ENCODE measurements at places on chromosomes 16 and 17.

DNA sequence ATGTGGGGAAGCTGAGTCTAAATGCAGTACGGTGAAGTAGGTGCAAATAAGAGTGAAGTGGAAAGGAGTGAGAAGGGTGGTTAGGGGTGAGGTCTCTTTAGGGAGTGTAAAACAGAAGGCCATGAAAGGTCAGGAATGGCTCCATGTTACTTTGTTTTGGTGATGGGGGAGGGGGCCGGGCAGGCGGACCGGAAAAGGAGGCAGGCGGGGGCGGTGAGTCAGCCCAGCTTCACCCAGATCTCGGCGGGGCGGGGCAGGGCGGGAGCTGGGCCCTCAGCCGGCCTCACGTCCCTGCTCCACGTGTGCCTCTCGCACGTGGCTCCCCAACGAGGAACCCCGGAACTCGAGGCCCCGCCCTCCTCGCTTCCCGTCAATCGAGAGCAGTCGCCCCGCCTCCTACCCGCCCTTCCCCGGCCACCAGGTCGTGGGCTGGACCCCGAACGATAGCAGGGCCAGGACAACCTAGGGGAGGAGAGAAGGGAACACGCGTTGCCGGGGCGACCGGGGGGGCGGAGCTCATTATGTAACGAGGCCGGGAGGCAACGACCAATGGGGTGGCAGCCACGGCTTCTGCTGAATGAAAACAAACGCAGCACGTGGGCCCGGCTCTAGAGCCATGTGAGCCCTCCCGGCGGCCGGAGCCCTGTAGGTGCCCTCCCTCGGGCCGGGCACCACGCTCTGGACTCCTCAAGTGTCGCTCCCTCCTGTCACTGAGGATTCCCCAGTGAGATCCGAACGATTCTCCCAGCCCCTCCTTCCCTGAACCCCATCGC lies 1.4 kb downstream of the NR1D1 start:
- peak; percentile 98 for DNase-seq

DNA sequence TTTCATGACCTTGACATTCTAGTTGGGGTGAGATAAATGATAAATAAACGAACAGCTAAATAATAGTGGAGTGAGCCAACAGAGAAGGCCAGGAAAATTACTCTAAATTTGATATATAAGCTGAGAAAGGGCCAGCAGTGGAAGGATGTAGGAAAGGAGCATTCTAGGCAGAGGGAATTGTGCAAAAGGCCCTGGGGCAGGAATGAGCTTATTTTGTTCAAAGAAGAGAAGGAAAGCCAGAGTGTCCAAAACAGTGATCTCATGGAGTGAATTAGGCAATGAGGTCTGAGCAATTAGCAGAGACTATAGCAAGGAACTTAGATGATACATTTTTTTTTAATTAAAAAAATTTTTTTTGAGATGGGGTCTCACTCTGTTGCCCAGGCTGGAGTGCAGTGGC lies 43.3 kb upstream of the CLEC19A start:
- no peak for DNase-seq

GRCh38 chr16:88381820-88382451 lies 823 bp upstream of the ZNF469 start:
- no peak for DNase-seq

- no peak for DNase-seq
These were observed 672.8 kb downstream of the MAF start for GRCh38 chr16:78927766-78928165.

- DNase-seq: no peak
These were observed 223.0 kb downstream of the BCAS3 start for GRCh38 chr17:60900688-60901087.

GRCh38 chr17:29559640-29560039 lies 7.2 kb downstream of the ABHD15 start:
- no peak for DNase-seq

DNA sequence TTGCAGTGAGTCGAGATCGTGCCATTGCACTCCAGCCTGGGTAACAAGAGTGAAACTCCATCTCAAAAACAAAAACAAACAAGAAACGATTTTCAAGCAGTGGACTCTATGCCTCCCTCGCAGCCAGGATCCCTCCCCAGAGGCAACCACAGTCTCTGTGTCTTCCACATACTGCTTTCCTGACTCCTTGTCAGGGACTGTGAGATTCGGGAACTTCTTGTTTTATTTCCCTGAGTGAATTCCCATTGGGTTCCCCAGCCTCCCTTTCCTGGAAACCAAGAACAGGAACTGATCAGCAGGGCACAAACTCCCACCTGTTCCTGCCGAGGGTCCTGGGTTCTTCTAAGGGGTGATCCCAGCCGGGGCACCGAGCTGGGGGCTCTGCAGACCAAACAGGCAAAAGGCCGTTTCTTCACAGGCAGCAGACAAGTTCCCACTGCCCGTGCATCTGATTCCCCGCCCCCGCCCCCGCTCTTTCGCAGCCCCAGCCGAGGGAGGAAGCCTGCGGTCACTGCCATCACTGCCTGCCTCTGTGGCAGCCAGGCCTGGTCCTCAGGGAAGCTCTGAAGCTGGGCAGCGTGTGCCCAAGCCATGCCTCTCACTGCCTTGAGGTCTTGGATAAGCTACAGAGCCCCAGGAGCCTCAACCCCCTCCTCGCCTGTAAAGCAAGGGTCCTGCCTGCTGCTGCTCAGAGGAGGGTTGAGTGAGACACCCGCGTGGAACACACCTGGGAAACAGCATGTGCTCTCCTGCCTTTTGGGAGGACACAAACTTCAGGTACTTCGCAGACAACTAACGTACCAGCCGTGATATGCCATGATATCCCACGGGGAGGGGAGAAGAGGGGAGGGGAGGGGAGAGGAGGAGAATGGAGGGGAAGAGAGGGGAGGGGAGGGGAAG lies 5.5 kb upstream of the PIEZO1 start:
- no peak for DNase-seq

DNA sequence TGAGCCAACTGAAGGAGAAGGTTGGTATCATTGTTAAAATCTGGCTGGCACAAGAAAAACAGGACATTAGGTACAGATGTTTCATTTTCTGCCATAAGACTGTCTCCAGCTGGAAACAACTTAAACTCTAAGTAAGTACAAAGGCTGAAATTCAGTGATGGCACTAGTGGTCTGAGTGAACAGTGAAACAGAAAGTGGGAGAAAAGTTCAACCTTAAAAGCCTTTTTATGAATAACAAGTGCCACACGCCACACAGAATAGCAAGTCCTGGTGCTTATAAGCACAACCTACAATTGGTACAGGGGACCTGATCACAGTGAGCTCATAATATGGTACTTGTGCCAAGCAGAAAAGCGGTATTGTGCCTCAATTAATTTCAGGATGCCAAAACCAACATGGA lies 56.7 kb downstream of the CEP112 start:
- no peak for DNase-seq

DNA sequence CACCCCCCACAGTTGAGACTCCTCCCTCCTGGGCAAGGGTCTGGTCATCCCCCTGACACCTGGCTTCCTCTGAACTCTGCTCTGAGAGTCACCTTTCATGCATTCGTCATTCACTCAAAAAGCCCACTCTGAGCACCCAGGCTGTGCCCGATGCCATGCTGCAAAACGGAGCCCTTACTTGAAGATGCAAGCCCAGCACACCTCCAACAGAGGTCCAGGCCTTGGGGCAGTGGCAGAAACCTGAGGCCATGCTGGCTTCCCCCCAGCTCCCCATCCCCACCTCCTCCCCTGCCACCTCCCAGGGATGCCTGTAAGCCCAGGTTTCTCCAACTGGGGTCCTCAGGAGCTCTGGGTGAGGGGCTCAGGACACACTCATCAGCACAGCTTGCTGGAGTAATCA lies 67.7 kb upstream of the TNRC6C start:
- DNase-seq: no peak

DNA sequence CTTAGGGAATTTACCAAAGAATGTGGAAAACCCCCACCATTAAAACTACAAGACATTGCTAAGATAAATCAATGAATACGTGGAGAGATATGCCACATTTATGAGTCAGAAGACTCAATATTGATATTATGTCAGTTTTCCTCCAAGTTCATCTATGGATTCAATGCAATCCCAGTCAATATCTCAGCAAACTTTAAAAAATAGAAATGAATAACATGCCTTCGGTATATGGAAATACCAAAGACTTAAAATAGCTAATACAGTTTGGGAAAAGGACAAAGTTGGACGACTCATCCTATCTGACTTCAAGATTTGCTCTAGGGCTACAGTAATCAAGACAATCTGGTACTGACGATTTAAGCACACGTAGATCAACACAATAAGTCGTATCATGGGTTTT lies 31.2 kb downstream of the PIK3R5 start:
- DNase-seq: no peak

DNA sequence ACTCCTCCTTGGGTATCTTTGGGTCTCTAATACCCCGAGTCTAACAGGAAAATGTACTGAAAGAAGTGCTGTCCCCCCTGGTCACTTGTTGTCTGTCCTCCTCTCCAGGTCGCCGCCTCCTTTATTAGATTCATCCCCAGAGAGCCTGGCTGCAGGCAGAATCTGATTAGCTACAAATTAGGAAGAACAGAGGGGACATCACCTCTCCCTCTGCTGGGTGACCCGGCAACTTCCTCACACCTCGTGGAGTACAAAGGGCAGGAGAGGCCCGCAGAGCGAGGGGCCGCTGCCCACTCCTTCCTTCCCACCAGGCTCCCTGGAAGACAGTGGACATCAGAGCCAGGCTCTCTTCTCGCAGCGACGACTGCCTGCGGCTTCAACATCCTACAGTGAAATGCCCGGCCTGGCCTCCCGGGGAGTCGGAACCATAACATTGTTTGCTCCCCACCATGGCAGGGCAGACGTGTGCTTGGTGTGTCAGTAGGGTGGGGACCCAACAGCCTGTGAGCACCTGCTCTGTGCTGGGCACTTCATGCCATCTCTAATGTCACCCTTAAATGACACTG lies 5.3 kb downstream of the CYB561 start:
- no peak for DNase-seq

- no peak for DNase-seq
These were observed 490.5 kb upstream of the CDH5 start for GRCh38 chr16:65876056-65876408.

DNA sequence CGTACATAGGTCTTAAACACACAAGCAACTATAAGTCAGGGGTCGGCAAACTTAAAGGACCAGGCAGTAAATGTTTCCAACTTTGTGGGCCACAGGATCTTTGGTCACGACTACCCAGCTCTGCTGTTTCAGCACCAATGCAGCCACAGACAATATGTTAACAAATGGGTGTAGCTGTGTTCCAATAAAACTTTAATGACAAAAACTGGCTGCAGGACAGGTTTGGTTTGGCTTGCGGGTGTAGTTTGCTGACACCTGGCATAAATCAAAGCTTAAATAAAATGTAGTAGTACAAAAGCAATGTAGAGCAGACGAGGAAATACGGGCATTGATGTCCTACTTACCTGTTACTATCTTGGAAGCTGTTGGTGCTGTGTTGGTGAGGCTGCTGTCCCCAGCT lies 84.7 kb downstream of the SLC5A11 start:
- no peak for DNase-seq

DNA sequence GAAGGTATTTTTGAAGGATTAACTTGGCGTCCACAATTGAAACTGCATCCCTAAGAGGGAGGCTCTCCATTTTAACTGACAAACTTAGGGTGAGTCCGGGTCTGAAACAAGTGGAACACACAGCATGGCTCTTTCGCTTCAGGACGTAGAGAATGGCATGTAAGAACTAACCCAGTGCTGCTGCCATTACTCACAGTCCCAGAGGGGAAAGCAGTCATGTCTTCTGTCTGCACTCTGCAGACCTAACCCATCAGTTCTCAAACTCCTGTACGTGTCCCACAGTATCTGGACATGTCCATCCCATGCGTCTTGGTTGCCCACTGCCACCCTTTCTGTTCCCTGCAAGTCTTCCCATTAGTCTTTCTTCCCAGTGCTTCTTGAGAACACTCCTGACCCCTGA lies 563 bp downstream of the ST6GALNAC1 start:
- DNase-seq: no peak

- DNase-seq: no peak
These were observed 60.8 kb upstream of the MED9 start for GRCh38 chr17:17416007-17416399.

- DNase-seq: no peak
These were observed 2.1 kb upstream of the MFAP4 start for GRCh38 chr17:19388791-19389785.

DNA sequence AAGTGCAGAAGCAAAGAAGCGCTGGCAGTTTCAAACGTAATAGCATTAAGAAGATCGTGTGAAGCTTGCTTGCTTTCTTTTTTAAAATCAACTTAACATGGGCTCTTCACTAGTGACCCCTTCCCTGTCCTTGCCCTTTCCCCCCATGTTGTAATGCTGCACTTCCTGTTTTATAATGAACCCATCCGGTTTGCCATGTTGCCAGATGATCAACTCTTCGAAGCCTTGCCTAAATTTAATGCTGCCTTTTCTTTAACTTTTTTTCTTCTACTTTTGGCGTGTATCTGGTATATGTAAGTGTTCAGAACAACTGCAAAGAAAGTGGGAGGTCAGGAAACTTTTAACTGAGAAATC lies 17.4 kb upstream of the RAB11FIP4 start:
- no peak for DNase-seq

DNA sequence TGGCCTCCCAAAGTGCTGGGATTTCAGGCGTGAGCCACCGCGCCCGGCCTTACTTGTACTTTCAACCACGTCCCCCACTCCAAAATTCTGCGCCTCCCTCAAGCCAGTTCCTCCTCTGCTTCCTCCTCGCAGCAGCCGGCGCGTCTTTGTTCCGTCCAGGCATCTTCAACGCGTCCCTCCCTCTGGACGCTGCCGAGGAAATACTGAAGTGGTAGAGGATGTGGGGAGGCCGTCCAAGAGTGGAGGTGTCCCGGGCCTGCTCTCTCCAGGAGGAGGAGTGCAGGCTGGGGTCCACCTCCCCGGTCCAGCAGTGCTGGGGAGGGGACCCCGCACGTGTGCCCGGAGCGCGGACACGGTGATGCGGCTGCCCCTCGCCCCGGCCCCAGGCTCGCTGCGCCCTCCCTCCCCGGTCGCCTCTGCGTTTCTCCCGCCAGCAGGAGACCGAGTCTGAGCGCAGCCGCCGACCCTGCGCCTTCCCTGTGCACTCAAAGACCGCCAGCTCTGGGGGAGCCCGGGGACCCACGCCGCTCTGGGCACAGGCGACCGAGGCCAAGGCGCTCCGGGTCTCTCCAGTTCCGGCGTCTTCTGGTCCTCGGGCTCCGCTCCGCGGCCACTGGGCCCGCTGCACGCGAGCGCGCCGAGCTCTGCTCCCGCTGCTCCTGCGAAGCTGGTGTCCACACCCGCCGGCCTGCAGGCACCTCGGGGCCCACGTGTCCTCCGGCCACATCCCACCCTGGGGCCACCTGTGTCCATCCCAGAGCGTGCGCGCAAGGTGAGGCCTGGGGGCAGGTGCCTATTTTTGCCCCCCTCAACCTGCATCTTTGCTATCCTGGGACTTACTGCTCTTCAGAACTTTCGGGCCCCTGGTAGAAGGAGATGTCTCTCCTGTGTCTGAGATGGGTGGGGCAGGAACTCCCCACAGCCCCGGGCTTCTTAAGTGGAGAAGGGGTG lies 31.7 kb downstream of the OSBPL7 start:
- peak; percentile 68 for DNase-seq

- DNase-seq: no peak
These were observed 50.9 kb downstream of the IL21R start for GRCh38 chr16:27452569-27453493.

DNA sequence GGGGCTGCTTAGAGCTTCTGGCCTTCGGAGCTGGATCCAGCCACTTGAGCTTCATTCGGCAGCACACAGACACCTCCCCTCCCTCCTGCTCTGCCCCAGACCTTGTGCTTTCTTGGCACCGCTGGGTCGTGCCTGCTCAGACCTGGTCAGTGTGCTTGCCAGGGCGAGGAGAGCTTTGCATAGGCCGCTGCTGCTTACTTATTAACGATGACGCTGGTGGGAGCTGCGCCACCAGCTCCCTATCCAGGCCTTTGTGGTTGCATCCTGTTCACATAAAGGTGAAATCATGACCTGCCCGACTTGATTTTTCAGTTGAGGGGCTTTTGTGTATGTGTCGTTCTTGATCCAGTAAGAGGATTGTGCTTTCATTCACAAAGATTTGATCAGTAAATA lies 101.1 kb downstream of the MSI2 start:
- no peak for DNase-seq

All from activated naive CD8-positive, alpha-beta T cell treated with anti-CD3 and anti-CD28 coated beads for 36 hours (primary cell).